ENCODE measurements at places on chromosomes 6 and 20.
A peak's percentile ranks its signal among the peaks of the same experiment; 100 is the strongest.

DNA sequence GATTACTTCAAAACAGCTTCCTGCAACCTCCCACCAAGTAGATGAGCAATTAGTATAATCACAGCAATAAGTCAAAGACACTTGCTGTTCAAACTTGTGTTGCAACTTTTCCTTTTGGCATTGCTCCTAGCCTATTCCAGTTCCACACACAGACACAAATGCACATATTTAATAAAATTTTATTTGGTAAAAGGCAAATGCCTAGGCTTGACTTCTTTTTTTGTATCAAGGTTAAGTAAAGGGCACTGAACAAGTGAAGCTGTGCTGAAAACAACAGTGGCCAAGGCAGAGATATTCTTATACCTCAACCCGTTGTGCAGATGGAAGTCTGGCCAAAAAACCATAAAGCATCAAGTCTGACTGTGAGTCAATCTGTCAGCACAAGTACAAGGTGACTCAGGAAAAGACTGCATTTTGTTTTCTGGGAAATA lies 708.4 kb upstream of the CITED2 start:
- DNase-seq = no peak

GRCh38 chr6:6007366-6008088 lies 802 bp upstream of the NRN1 start:
- peak; percentile 54 for DNase-seq

GRCh38 chr6:16854986-16855385 lies 93.7 kb upstream of the ATXN1 start:
- DNase-seq = no peak

GRCh38 chr20:53070706-53071392 lies 98.7 kb downstream of the TSHZ2 start:
- DNase-seq = no peak

- no peak for DNase-seq
These were observed 267.6 kb upstream of the SUPT3H start for GRCh38 chr6:45645302-45645701.

DNA sequence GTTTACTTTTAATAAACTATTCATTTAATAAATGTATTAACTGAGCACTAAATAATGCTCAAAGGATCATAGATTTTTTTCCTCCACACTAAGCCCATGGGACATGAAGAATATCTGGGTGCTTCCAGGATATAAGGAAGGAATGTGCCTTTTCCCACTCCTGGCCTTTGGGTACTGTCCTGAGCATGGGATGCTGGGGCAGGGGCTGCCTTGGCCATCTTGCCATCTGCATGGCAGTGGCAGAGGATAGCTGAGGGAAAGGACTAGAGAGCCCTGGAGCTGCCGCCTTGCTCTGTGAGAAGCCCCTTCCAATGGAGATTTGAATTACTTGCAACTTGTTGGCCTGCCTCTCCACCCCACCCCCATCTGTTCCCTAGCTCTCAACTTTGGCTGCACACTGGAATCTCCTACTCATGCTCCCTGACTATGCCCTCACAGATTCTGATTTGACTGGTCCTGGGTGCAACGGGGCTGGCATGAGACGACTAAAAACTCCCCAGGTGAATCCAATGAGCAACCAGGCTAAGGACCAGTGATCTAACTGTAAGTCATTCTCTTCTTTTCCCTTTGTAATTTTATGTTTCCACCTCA lies 15.6 kb downstream of the DDRGK1 start:
- no peak for DNase-seq

- DNase-seq = no peak
These were observed 108.1 kb upstream of the SCP2D1 start for GRCh38 chr20:18705490-18705889.

DNA sequence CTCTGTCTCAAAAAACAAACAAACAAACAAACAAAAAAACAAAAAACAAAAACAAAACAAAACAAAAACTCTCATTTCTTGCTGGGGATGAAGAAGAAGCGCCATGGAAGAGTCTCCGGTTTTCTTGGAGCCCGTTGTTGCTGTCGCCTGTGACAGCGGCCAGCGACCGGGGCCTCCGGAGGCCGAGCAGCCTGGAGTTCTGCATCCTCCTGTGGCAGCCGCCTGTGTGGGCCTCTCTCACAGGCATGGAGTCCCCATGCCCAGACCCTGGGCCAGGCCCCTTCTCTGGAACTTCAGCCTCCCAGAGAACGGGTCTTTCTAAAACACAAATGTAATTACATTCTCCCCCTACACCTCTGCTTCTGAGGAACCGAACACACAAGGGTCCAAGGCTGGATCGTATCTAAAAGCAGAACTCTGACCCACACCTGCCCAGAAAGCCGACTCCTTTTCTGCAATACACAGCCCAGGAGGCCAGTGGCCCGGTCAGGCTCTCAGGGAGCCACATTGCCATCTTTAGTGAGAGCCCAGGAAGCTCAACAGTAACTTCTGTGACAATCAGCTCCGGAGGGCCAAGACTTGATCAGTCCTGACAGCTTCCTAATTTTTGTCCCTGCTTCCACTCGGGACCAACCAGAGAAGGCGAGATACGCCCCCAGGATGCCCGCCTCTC lies 18.5 kb downstream of the DACT2 start:
- no peak for DNase-seq

- no peak for DNase-seq
These were observed 31.7 kb downstream of the C6orf58 start for GRCh38 chr6:127608554-127609270.

All from NCI-H345 (cell line).